ENCODE measurements at places on chromosomes 4 and X.

GRCh38 chr4:183353557-183353956 is 31.3 kb upstream of the CLDN24 start:
- no peak for DNase-seq

DNA sequence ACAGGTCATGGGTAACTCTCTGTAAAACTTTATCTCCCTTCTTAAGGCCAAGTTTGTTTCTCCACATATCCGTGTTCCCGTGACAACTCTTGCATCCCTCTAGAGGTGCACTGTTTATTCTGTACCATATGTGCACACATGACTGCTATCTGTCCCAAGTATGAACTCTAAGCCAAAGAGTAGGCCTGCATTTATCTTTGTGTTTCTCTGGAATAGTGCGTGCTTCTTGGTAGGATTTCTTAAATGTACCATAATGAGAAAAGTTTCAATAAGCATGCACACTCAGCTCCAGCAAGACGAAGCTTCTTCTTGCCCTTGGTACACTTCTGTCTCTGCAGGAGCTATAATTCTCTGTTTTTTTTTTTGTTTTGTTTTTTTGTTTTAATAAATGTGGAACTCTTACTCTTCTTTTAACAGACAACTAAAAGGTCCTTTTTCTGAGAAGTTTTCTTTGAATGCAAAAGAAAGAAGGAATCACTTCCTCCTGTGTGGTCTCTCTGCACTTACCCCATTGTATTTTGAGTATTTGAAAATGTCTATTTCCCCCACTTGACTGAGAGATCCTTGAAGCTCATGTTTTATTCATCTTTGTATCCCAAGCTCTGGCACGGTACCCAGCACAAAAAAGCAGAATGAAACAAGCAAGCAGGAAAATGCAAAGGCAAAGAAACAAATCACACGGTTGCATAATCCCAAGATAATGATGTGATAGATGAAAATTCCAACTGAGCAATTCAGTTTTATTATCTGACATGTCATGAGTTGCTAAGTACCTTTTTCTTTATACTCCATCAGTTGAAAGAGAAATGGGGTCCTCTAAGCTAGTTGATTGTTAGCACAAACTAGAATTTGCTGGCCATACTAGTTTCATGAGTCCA is 521.9 kb upstream of the BOD1L1 start:
- DNase-seq, result no peak

DNA sequence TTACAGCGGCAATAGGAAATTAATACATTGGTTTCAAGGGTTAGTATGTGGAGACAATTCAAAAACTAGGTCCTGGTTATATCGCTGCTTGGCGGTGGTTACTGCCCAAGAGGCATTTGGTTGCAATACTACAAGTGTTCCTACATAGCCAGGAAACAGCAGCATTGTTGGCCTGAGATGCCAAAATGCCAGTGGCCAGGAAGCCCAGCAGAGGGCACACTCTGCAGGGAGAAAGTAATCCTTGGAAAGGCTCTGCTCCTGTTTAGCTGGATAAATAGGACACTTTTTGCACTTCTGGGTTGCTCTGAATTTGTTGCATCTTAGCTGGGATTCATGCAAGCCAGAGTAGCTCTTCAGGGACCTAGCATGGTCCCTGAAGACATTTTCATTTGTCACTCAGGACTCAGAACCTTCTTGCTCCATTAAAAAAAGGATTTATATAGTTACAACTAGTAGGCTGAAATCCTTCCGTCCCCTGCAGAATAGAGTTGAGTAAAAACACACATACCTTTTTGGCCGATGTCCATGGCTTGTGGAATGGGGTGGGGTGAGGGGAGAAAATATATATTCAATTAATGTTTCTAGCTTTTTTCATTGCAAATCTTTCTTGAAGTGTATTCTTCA is 8.1 kb upstream of the GPR119 start:
- DNase-seq, result peak; percentile 5

GRCh38 chr4:161457906-161458305 is 705.9 kb downstream of the FSTL5 start:
- DNase-seq, result no peak

DNA sequence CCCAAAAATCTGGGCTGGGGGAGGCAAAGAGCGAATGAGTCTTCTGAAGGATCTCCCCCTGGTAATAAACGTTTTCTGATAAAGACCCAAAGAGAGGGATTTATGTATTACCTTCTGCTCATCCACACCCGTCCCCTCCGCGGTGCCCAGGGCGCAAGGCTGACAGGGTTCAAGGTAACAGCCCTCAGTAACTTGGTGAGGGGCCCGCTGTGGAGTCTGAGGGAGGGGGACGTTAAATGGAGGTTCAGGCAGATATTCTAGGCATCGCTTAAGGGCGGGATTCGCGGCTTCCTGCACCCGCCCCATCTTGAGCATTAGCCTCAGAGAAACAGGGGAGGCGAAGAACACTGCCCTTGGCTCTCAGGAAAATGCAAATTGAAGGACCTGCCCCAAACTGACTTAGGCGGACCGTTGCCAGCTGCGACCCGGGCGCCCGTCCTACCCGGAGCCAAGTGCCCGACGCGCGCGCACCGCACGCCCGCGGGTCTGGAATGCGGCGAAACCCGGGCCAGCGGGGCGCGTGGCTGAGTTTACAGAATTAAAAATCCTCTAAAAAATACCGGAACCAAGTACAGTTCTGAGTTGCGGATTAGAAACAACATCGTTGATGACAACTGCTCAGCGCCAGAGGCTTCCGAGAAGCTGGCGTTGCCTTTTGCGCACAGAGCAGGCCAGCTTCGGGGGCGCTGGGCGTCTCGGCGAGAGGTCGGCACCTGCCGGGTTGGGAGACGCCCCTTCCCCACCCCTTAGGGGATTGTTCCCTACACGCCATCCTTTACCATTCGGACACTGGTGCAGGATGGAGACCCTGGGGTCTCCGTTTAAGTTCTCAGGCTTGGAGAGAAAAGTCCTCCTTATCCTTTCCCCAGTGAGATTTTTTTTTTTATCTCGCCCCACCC is 2.8 kb downstream of the HELT start:
- DNase-seq, result no peak

DNA sequence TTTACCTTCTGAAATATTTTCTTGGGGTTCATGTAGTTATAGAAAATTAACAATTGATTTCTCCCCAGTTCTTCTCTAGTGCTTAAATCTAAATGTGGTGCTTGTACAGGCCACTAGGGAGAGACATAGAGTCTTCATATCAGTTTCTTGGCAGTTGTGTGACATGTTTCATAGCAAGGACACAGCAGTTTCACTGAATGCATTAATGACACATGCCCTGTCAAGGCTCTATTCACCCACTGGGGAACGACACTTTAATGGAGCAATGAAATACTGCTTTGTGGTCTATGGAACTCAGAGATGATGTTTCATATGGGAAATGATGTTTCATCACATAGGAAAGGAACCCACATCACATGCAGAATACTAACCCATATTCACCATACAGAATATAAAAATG is 2.8 kb downstream of the VEGFC start:
- no peak for DNase-seq

GRCh38 chr4:82851885-82852750 is 38.8 kb downstream of the SEC31A start:
- no peak for DNase-seq

DNA sequence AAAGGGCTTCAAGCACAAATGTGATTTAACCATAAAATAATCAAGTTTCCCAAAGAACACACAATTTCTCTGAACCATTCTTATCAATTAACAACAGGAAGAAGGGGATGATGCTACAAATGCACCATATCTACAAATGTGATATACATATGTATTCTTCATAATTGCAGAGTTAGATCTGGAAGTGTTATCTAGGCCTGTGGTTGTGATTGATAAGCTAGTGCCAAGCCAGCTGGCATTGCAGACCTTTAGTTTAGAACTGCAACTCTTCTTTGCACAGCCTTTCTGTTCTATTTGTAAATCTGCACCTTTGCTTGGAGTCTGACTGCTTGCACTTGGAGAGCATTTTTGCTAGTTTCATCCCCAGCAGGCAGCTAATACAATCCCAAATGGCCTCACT is 145.5 kb upstream of the NPY2R start:
- DNase-seq, result no peak

DNA sequence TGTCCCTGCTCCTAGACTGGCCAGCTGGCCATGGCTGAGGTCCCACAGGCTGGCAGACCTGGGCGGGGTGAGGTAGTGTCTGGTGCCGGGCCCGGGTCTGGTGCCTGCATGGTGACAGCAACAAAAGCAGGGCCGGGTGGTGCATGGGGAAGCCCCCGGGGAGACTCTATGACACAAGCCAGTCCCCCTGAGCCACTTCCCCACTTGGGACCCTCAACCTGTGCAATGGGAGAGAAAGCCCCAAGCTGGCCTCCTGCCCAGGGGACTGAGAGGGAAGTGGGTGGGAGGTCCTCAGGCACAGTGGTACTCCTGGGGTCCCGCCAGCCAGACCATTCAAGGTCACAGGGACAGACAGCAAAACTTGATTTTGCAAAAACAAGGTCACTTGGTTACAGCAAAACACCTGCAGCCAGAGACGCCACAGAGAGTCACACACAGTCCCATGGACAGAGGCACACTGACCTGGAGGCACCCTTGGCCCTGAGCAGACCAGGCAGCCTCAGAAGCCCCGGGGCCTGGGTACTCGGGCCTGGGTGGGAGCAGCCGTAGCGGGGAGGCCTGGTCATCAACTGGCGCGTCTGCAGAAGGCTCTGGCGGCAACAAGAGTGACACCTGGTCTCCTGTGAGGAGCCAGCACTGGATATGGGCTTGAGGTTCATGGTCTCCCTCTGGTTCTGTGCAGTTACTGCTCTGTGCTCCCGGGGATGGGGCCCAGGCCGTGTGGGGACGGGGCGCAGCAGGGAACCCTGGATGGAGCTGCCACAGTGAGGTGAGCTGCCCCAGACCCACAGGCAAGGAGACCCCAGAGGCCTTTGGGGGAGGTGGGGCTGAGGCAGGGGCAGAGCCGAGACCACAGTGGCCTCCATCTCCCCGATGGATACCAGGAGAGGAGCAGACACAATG is 60.6 kb downstream of the HTRA3 start:
- no peak for DNase-seq

DNA sequence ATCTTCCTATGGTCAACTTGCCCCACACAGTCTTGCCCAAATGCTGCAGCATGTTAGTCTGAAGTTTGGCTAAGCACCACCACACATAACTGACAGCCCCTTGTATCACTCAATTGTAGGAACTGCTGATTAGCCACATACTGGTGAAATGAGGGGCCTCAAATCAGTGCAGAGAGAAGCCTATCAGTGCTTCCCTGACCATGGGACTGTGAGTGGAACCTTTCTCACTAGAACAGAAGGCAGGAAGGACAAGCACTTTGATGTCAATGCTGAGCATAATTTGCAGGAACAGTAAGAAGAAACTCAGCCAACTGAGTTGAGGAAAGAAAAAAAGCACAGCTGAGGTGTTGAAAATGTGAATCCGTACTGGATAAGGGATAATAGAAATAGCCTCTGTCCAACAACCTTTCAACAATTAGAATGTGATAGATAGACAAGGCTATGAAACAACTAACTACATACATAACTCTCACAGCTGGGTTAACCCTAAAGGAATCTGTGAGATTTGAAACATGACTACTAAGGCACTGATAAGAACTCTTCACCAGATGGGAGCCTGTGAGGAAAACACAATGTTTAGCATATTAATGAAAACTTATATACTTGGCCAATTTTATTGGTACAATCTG is 136.6 kb upstream of the SH3RF1 start:
- DNase-seq, result no peak

DNA sequence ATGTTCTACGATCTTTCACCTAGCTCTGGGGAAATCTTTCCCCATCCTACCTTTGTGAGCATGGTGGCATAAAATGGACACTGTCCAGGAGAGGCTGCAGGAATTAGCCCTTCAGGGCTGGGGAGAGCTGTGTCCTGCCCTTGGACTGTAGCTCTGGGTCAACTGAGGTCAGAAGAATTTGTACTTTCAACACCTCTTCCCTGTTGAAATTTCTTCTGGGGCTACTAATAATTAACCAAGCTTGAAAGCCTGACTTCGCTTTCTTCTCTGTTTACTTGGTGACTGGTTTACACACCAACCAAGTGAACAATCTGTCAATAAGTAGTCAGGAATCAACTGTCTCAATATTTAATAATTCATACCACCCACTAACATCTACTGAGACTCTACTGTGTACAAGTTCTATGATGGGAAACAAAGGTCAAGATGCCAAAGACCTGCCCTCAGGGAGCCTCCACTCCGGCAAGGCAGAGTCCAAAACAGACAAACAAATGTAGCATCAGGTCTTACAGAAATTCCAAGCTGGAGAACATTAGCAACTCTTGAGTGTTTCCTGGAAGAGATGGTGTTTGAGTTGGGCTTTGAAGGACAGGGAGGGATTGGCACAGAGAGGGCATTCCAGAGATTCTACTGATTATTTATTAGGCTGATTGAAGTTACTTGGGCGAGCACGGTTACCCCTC is 113.1 kb downstream of the ENPP6 start:
- no peak for DNase-seq

DNA sequence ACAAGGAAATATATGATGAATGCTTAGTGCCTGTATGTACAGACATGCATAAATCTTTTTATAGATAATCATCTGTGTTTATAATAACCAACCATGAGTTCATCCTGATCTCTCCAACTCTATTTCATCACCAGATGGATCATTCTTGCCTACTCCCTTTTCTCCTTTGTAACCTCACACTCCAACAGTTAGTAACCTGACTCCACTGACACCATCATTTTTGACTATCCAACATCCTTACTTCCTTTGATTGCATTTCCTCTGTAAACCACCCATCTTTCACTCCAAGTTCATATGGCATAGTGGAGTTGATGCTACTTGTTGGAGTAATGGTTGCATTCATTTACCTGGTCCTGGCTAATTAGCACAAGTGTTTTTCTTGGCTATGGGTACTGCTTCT is 170.6 kb downstream of the ZNF330 start:
- DNase-seq, result no peak

Data from amniotic stem cell (primary cell).